ENCODE measurements at places on chromosomes 12 and 14.

DNA sequence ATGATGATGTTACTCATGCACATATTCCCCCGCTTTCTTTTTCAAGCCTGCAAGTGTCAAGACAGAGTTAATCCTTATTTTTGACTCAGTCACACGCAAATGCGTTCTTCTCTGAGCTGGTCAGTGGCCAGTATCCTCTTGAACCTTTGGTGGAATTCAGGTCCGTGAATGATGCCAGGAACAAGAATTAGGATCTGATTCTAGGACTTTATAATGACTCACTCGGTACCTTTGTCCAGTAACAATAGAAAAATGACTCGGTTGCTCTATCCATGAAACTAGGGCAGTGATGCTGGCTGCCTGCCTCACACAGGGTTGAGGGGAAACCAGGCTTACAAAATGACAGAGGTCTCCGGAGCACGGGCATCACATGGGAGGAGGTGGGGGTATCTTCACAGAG is 185.8 kb upstream of the NUDT4 start:
- DNase-seq, result no peak

DNA sequence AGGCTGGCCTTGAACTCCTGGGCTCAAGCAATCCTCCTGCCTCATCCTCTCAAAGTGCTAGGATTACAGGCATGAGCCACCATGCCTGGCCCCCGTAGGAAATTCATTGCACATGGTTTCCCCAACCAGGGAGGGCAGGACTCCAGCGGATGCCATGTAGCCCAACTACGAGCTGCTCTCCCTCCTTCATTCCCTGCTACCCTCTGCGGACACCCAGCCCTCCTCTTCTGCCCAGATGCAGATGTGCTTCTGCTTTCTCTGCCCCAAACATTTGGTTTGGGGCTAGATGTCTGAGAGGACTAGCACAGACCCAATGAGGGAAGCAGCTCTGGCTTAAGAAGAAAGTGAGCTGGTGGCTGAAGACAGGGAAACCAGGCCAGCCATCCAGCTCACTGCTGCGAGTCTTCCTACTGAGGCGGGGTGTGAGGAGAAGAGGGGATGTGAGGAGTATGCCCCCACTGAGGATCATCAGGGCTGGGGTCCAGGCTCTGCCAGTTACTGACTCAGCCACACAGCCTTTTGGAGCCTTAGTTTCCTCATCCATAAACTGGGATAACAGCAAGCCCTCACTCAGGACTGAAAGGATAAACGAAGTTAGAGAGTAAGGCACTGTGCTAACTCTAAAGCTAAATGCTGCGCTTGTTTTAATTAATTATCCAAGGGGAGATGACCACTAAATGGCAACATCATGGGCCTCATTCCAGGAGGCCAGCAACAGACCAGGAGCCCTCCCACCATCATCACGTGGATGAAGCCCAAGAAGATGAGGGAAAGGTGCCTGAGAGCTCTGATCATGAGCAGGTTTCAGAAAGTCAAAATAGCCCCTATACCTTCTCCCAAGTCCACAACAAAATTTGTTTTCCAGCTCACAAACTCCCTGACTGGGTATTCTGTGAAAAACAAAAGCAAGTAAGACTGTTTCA is 10.9 kb downstream of the CTDSP2 start:
- DNase-seq, result no peak

GRCh38 chr12:64840119-64840518 is 15.7 kb downstream of the TBC1D30 start:
- DNase-seq, result no peak

- DNase-seq, result no peak
These were observed 8.7 kb downstream of the CLIP1 start for GRCh38 chr12:122413516-122414404.

DNA sequence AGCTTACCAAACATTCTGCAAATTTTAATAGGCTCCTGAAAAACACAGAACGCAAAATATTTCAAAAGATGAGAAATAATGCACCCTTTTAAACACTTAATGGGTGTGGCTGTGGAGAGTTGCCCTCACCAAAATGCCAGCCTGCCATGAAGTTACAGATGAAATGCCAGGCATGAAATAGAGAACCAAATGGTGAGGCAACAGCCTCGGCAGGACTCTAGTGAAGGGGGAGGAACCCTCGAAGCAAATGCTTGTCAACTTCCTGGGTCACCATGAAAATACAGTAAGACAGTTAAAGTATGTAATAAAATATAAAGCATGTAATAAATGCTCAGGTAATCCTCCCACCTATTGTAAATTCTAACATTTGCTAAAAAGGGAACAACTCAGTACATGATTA is 24.1 kb downstream of the DUSP16 start:
- DNase-seq, result no peak

GRCh38 chr12:79782172-79782900 is 91.6 kb upstream of the PAWR start:
- DNase-seq, result no peak

GRCh38 chr14:99174770-99175319 is 97.2 kb downstream of the BCL11B start:
- no peak for DNase-seq

- DNase-seq, result no peak
These were observed 31.1 kb downstream of the MYF5 start for GRCh38 chr12:80747800-80748199.

DNA sequence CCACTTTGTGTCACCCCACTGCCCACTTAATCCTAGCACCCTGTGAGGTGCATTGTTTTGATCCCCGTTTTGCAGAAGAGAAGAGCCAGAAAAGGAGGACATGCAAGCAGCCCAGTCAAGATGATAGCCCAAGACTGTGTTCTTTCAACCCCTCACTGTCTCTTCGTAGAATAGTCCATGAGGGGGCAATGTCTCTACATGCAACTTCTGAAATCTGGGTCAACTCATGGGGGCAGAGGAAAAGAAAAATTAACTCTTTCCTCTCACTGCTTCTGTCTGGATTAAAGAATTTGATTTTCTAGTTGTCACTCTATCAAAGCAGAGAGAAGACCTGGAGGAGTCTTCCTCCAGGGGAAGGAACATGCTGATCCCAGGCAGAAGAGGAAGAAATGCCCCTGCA is 229.6 kb upstream of the NOS1 start:
- no peak for DNase-seq

DNA sequence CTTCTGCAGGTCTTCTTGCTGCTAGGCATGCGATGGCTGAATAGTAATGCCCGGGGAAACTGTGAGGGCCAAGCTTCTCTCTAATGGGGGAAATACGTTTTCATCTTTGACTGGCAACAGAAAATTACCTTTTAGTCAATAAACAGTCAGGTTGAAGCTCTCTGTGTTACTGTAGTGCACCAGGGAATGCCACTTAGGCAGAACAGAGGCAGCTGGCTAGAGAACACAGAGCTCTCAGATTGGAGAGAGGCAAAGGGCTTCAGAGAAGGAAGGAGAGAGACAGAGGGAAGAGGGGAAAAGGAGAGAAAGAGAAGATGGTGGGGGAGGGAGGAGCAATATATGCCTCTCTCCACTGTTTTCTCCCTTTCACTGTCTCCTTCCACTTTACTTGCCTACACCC is 6.7 kb downstream of the HSD17B6 start:
- DNase-seq, result no peak

GRCh38 chr14:83780321-83780720 is 1749.6 kb upstream of the FLRT2 start:
- DNase-seq, result no peak

- no peak for DNase-seq
These were observed 63.7 kb downstream of the ZNF664 start for GRCh38 chr12:124036657-124037109.

DNA sequence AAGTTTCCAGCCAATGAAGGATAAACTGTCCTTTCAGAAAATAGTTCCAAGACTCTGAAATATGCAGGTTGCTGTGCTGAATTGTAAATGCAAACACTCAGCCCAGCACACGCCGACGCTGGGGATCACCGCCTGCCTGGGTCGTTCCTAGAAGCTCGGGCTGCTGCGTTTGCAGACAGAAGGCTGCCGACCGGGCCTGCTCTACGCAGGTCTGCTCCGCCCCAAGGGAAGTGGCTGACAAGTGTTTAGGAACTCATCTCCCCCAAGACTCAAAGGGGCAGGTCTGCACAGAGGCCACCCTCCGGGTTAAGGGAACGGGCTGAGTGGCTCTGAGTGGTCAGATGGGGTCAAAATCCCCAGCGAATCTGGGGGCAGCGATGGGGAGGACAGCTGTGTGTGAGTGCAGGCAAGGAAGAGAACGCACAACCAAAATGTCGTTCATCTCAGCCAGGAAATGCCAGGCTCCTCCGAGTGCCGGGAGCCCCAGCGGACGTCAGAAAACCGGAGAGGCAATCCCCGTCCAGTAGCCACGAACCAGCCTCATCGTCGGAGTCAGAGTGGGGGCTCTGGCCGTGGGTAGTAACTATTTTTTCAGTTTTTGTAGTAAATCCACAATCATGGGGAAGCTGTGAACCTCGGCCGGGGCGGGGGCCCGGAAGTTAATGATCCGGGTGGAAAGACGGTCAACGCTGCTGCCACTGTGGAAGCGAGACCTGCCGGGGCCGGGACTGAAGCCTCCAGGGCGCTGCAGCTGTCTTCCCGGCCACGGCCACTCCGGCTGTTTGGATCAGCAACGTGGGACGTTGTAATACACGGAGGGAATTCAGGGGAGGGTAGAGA is 6.0 kb downstream of the GALNT9 start:
- no peak for DNase-seq

GRCh38 chr12:6095269-6095668 is 29.2 kb downstream of the VWF start:
- no peak for DNase-seq

- DNase-seq, result no peak
These were observed 6.4 kb upstream of the SSTR1 start for GRCh38 chr14:38201137-38201828.

- DNase-seq, result no peak
These were observed 312.4 kb upstream of the PRKD1 start for GRCh38 chr14:30240018-30240417.

GRCh38 chr12:89400415-89400814 is 48.1 kb upstream of the DUSP6 start:
- DNase-seq, result no peak

- no peak for DNase-seq
These were observed 13.4 kb upstream of the NAV3 start for GRCh38 chr12:77817276-77817675.

- DNase-seq, result no peak
These were observed 250.9 kb upstream of the OR4E1 start for GRCh38 chr14:21924479-21924878.

- no peak for DNase-seq
These were observed 458 bp downstream of the SSPN start for GRCh38 chr12:26195641-26196420.

DNA sequence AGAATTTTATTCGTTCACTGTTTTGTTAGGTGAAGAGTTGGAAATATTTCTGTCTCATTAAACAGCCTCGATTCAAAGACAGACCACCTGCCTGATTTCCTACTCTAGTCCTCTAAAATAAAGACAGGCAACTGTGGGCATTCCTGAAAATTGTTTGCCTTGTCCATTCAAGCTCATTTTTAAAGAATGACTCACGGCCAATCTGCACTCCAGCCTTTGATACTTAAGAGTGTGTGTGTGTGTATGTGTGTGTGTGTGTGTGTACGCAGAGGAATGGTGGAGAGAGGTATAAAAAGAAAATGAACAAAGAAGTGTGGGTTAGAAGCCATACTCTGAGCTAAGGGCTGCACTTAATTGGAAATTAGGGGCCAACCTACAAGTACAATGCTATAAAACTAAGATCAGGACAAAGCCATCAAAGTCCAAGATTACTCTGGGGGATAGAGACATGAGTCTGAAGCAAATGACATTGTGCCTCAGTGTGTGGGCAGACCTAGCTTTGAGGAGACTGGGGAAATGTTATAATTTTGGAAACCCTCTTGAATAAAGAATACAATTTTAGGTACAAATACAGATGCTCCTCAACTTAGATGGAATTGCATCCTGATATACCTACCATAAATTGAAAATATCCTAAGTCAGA is 45.6 kb upstream of the SOCS2 start:
- DNase-seq, result no peak

DNA sequence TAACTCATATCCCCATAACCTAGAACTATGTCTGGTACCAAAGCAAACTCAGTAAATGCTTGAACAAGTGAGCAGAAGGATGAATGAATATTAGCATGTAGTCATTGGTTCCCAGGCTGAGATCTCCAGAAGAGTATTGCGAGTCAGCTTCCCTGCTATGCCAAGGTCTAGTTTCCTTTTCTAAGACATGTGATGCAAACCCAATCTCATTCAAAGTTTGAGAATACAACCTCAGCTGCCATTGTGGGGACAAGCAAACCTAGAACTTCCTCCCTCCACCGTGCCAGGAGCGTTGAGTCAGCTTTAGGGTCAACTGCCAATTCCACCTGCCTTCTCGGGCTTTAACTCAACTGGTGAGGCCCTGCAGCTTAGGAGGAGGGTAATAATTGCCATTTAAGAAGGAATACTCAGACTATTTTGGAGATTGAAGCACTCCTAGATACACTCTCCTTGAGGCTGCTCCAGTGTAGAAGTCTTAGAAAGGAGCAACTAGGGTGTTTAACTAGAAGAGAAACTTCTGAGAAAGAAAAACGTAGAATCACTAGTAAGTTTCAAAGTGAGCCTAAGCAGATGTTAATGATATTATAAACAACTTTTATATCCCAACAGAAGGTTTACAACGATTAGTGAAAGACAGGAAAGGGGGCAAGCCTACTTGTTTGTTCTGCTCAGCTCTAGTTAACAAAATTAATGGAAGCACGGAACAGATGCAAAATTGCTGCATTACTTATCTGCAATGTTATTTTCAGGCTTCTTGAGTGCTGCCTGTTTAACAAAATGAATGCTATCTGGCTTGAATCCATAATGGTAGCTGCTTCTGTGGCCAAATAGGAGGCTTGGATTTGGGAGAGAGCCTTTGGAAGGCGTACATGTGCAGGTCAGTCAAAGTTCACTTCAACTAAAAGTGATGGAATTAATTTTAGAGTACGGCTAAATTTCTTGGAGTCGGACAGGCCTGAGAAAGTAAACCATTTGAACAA is 96.9 kb downstream of the HELB start:
- DNase-seq, result no peak

GRCh38 chr12:94100211-94100627 is 48.2 kb upstream of the PLXNC1 start:
- no peak for DNase-seq

DNA sequence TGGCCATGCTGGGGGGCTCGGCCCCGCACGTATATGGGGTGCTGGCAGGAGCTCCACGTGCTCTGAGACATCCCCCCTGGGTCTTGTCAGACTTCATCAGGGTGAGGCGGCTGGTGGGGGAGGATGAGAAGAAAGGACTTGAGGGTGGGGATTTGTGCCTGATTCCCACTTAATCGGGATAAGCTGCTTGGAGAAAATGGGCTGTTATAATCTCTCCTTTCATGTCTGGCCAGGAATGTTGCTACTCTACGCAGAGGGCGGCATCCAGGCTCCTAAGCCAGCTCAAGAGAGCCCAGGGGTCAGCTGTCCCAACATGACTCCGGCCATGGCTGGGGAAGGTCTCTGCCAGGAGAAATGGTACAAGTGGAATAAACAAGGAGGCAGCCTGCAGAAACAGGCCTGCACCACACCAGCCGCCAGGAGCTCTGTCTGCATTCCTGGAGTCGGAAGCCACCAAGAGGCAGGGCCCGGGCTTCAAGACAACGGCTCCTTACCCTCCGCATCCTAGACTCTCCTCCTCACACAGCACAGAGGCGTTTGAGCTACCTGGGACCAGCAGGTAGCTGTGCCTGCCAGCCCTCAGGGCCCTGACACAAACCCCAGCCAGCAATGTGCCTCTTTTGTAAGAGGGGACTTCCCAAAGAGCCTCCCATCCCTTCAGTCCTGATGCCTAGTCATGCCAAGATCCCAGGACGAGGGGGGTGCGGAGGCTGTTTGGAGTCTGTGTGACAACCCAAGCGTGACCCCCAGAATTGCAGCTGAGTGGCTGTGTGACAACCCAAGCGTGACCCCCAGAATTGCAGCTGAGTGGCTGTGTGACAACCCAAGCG is 195.8 kb upstream of the DIO3 start:
- DNase-seq, result no peak

All from liver (tissue), 10 donors.